ENCODE measurements at places on chromosomes 5 and 9.

DNA sequence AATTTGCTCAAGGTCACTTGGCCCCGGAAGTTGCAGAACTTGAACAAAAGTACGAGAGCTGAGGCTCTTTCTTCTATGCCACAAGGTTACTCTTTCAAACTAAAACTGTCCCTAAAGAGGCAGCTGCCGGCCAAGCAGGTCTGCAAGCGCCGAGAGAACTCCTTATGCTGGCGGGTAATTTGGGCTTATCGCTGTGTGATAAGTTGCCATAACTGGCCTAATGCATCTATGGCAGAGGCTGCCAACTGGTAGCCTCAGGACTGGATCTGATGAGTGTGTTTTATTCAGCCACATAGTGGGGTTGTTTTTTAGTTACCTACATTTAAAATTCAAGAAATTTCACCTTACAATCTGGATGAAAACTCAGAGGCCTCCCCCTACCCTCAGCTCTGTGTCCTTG is 68.1 kb upstream of the SPOCK1 start:
- DNase-seq, result no peak

GRCh38 chr5:59790376-59790775 is 103.2 kb downstream of the PDE4D start:
- DNase-seq, result no peak

DNA sequence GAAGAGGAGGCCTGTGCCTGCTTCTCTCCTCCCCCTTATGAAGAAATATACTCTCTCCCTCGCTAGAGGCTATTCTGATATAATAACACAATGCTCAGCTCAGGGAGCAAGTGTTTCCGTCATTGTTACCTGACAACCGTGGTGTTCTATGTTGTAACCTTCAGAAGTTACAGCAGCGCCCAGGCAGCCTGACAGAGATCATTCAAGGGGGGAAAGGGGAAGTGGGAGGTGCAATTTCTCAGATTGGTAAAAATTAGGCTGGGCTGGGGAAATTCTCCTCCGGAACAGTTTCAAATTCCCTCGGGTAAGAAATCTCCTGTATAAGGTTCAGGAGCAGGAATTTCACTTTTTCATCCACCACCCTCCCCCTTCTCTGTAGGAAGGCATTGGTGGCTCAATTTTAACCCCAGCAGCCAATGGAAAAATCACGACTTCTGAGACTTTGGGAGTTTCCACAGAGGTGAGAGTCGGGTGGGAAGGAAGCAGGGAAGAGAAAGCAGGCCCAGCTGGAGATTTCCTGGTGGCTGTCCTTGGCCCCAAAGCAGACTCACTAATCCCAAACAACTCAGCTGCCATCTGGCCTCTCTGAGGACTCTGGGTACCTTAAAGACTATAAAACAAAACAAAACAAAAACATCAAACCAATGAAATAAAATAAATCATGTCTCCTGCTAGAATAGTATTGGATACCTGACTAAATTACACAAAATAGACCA is 1.3 kb downstream of the TMEM174 start:
- DNase-seq, result no peak

GRCh38 chr9:121865060-121865459 is 213.6 kb downstream of the DAB2IP start:
- DNase-seq, result peak; percentile 25

DNA sequence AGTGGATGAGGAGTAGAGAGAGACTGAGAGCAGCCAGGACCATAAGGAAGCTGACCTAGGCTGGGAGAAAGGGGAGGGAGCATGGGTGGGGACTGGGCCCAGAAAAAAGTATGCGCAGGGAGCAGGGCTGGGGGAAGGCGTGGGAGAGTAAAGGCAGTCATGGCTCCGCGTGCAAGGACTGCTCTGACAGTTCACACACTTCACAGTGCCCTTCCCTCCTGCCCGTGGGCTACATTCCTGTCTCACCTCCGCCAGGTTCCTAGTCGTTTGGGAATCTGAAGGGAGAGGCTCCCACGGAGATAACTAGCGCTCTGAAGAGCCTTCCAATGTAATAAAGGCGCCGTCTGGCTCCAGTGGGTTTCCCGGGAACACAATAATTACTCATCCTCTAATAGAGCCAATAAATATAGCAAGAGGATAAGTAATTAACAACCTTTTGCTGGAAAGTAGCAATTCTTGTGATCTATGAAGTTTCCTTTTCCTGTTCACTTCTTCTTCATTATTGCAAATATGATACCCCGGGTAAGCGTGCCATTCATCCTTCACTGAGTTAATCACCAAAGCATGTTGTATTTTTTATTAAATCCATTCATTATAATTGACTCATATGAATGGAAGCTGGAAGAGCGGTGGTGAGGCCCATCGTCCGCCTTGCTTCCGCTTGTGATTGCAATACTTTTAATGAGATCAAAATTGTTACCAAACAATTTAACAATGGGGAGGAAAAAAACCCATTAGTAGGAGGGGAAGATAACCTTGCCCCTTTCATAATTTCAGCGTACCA is 39.3 kb downstream of the TTLL11 start:
- DNase-seq, result no peak

GRCh38 chr5:135391869-135392255 is 7.2 kb downstream of the MACROH2A1 start:
- no peak for DNase-seq

DNA sequence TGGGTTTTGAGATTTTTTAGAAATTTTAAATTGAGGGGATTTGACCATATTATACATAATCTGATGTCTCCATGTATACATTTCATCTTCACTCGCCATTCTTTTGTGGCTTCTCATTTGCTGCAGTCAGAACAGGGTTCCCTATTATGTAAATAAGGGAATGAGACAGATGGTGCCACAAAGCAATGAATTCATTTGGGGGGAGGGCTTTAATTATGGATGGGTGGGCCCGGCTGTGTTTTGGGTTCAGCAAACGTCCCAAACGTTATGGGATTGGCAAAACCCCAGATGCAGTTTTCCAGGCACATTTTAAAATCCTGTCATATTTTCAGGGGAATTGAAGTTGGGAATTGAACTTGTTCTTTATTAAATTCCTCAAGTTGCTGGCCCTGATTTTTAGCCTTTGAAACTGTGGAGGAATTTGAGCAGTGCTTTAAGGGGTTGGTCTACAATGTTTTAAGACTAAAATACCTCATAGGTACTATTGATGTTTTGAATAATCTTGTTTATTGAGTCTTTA is 558.5 kb upstream of the ZNF462 start:
- DNase-seq, result no peak

DNA sequence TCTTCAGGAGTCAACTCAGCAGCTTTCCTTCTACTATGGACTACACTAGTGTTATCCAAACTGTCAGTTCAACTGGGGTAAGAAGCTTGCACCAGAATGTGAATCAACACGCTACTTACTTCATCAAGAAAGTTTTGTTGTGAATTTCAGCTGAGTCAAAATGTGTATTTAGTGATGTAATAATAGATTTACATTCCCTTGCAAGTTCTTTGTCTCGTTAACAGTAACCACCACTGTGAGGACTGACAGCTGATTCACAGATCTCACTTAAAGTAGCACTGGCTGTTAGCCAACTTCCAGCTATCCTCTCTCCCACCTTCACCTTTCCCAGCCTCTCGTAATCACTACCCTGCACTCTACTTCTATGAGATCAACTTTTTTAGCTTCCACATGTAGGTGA is 445.3 kb downstream of the NTRK2 start:
- DNase-seq, result no peak

GRCh38 chr5:95670568-95670967 is 12.2 kb downstream of the SPATA9 start:
- DNase-seq, result no peak

GRCh38 chr5:141880961-141881801 is 3.0 kb upstream of the PCDH1 start:
- DNase-seq, result peak; percentile 70

GRCh38 chr5:5650242-5650641 is 227.8 kb downstream of the ICE1 start:
- no peak for DNase-seq

DNA sequence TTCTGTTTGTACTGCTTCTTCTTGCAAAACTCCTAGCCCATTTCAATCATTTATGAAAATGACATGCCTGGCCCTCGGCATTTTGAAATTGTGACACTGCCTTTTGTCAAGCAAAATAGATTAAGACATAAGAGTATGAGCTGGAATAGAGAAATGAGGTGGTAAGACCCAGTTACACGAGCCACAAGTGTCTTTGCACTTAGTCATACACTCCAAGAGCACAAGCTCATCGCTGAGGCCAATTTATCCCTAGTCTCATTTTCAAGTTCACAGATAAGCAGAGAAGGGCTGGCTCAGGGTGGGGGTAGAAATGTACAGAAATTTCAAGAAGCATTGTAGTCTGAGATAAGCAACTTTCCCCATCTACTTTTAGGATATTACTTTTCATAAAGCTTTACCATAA is 40.6 kb upstream of the MAP1B start:
- DNase-seq, result no peak

DNA sequence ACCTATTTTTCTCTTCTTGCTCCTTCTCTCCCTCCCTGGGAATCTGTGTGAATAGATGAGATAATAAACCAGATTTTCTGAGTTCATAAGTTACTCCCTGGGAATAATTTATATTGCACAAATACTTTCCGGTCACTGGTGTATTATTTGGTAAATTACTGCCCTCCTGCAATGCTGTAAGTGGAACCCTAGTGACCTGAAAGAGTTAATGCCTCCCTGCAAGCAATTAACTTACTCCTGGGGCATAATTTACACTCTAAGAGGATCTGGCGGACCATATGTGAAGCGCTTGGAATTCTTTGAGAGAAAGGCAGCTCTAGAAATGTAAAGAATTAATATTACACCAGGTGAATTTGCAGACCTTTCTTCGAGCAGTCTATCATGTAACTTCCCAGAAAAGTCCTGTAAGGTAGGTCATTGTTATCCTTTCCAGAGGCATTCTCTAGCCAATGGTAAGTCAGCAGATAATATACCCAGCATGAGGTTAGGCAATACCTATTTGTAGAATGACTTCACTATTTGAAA is 7.0 kb upstream of the GDNF start:
- DNase-seq, result no peak

DNA sequence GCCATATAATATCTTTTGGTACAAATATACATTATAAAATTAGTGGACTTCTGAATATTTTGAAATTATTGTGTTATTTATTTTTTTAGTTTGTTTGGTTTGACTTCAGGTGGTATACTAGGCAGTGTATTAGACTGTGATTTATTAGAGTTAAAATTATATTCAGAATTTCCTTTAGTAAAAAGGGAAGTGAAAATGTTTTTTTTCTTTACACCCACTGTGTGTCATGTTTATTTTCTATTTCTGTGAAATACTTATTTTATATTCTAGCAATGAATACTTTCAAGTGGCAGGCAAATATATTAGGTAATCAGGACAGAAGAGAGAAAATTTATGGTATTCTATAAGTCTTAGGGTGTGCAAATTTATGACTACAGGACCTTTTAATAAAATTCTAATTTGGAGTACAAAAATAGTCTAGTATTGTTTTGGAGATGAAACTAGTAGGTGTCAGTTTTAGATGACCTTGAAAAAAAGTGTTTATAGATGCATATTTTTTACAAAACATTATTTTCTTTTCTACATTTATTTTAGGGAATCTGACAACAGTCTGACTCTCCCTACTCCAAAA is 8.8 kb downstream of the CSNK1G3 start:
- no peak for DNase-seq

GRCh38 chr5:116521173-116521872 is 53.3 kb downstream of the SEMA6A start:
- DNase-seq, result no peak

- no peak for DNase-seq
These were observed 75.4 kb upstream of the RAPGEF6 start for GRCh38 chr5:131710391-131710790.

GRCh38 chr5:155259648-155260047 is 246.1 kb downstream of the KIF4B start:
- DNase-seq, result no peak

GRCh38 chr9:27353474-27354229 is 56.7 kb upstream of the EQTN start:
- no peak for DNase-seq

GRCh38 chr5:8729437-8729836 is 816.4 kb downstream of the SEMA5A start:
- no peak for DNase-seq

GRCh38 chr9:16282216-16282615 is 588.3 kb downstream of the BNC2 start:
- no peak for DNase-seq

- no peak for DNase-seq
These were observed 29.3 kb downstream of the SGCD start for GRCh38 chr5:156356238-156356637.

DNA sequence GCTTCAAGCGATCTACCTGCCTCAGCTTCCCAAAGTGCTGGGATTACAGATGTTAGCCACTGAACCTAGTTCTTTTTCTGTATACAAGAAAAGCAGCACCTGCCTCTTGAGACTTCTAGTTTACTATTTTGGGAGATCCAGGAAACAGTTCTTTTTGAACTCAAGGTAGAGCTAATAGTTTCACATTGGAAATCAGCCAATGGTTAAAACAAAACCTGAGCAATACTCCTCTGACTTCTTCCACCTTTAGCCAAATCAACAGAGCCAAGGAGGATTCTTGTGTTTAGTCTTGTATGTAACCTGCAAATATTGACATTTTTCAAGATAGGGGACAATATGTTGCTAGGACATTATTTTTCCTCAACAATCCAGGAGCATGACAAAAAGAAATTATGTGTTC is 349.4 kb downstream of the SH3GL2 start:
- no peak for DNase-seq

DNA sequence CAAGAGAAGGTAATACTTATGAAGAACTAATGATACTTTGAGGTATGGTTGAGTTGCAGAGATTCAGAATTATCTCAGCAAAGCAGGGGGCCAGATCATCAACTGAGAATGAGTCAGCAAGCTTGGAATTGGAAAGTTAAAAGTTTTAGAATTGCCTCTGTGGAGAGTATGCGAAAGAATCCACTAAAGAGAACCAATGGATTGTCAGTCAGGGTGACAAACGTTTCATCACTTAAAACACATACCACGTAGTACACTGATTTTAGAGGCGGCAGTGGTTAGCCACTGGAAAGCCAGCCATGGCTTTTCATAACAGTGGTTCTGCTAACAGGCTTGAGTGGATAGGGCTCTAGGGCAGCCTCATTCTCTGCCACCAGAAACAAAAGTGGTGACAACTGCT is 30.7 kb downstream of the AOPEP start:
- DNase-seq, result no peak

DNA sequence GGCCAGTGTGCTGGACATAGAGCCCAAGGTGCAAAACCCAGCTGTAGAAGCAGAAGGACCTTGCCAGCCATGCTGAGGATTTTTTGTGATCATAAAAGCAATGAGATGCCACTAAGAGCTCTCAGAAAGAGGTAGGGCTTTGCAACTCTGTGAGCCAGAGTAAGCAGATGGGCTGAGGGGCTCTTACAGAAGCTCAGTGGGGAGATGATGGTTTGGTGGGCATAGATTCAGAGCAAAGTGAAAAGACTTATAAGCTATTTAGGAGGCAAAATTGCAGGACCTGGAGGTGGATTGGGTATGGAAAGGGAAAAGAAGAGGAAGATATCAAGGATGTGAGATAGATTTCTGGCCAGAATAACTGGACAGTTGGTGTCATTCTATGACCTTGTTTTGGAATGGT is 302.0 kb downstream of the NTRK2 start:
- no peak for DNase-seq

DNA sequence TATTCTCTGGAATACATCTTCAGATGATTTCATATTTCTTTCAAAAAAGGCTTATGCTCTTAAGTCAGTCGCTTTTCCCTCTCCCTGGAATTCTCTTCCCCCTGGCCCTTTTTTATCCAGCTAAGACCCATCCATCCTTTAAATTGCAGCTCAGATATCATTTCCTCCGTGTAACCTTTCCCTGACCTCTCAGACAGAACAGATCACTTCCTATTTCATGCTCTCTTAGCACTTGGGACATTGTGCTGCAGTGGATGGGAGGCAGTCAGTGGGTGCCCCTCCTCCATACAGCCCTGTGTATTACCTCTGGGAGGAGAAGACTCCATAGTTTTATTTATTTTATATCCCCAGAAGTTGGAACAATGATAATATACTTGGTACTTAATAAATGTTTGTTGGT is 423.4 kb downstream of the ISL1 start:
- no peak for DNase-seq
